T follicular helper cell (primary cell): ENCODE measurements at places on chromosomes 1 and 21.
A peak's percentile ranks its signal among the peaks of the same experiment; 100 is the strongest.

DNA sequence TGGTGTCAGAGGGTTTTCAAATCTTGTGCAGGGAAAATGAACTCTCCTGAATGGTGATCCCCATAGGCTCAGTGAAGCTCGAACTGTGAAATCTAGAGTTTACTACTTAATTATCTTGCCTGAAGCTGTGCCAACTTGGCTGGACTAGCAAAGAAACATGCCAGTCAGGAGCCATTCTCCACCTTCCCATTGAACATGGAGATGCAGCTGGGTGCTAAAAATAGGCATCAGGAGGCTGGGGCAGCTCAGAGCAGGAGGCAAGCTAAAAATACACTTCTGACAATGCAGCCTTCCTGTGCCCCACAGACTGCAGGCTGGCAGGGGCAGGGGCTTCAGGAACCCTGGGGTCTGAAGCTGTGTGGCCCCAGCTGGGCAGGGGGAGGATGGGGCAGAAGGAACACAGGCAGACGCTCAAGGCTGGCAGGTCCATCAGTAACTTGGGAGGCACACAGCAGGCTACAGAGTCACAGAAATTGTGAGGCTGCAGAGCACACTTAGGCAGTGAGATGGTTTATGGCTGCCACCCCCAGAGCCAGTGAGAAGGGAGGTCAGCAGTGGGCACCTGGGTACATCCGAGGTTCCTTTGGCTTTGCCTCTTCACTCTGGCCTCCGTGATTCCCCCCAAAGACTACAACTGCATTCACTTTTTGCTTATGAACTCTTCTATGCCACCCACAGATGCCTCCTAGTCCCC lies 155.4 kb upstream of the KCND3 start:
- no peak for DNase-seq

DNA sequence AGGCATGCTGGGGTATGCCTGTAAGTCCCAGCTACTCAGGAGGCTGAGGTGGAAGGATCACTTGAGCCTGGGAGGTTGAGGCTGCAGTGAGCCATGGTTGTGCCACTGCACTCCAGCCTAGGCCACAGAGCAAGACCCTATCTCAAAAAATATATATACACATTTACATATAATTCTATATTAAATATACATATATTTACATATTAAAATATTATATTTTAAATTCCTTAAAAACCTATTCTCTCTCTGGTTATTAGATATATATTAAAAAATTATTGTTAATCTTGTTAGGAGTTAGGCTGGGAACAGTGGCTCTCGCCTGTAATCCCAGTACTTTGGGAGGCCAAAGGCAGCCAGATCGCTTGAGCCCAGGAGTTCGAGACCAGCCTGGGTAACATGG lies 22.7 kb downstream of the GLMN start:
- DNase-seq = no peak

DNA sequence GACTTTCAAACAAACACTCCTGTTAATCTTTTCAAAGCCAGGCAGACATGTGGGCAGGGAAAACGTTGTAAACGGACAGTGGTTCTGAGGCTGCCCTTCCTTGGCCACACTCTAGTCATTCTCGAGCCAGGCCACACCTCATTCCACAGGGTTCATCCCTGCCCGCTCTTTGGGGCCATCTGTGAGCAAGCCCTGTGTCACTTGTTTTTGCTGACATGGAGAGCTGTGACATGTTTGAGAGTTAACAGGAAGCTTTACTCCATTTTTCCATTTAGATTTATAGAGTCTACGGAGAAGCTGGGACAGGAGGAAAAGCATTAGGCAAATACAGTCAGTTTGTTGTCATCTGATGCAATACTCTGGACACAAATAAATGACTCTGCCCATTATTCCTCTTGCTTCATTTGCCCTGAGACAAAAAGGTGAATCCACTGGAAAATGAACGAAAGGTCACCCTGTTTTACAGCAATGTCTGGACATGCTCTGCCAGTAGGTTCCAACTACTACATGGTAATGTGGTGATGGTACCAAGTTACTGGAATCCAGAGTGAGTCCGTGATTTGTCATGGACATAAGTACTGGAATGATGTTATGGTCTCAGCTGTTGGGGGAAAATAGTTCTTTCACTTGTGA lies 126.9 kb downstream of the CLIC6 start:
- no peak for DNase-seq

DNA sequence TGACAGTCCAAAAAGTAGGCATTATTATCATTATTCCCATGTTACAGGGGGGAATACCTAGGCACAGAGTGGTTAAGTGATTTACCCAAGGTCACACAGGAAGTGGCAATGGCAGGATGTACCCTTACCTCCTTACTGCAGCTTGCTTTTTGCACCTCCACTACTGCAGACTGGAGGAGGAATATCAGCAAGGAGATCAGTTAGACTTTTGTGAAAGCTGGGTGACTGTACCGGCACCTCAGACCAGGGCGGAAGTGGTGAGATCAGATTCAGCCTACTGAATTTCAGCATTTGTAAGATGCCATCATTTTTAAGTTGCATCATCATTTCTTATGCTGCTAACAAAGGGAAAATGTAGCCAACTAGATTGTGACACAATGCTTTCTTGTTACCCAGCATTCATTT lies 4.5 kb downstream of the ADARB1 start:
- DNase-seq = peak; percentile 71

DNA sequence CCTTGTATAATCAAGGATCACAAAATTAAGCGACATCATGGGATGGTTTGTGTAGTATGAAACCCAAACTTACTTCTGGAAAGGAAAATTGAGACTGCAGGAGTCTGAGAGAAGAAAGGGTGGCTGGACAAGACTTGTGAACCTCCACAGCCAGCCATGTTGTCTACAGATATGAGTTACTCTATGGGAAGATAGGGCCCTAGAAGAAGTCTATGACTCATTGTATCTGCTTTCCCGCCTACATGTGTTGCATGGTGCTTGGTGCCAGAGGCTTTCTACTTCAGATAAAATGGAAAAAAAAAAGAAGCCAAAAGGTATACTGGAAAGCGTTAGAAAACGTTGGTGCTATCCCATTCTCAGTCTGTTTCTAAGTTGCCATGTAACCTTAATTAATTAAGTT lies 18.7 kb upstream of the OR6N2 start:
- DNase-seq = no peak

DNA sequence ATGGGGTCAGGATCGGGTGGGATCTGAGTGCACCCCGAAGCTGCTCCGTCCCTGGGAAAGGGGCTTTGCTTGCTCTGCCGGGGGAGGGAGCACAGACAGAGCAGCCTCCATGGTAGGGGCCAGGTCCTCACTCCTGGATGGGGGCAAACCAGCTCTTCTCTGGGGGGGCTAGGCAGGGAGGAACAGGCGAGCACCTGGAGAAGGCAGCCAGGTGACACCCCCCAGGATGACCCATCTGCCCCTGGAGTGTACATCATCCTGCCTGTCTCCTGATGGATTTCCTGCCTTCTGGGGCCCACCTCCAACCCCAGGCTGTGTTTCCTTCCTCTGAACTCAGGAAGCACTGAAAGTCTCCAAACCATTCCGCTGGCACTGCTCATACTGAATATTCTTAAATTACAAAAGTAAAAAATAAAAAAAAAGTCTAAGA lies 248.0 kb downstream of the RHOU start:
- DNase-seq = no peak

DNA sequence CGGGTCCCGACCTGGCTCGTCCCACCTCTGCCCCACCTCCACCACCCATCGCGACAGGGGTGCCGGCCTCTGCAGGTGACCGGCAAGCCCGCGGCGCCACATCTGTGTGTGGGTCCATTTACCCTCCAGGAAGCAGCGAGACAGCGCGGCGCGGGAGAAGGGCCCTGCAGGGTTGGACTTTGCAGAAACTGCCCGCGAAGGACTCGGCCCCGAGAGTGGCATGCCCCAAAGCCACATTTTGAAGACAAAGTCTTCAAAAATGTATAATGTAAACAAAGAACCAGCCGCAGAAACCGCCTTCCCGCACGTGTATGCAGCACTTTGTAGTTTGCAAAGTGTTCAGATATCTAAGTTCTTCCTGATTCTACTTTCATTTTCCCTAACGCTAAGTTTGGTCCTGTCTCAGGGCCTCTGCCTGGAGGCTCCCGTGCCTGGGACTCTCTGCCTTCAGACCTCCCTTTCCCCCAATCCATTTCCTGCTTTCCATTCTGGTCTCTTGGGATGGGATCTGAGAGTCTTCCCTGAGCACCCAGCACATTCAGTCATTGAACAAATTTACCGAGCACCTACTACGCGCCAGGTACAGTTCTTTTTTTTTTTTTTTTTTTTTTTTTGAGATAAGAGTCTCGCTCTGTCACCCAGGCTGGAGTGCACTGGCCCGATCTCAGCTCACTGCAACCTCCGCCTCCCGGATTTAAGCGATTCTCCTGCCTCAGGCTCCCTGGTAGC lies 524 bp upstream of the TMCO4 start:
- peak; percentile 3 for DNase-seq

DNA sequence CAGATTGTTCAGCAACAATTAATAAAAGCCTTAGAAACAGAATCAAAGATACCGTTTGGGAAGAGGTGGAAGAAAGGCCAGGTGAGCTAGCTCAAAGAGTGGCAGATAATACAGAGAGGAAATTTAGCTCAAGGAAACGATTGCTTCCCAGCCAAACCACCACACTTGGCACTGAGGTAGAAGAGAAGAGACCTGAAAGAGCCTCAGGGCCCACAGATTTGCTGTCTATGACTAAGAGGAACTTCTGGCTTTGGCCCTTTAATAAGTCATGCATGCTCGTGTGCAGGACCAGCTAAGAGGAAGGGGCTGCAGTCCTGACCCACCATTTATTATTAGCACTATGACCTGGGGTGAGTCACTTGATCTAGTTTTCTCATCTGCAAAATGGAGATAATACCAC lies 72.8 kb upstream of the BCL10 start:
- DNase-seq = no peak

- no peak for DNase-seq
These were observed 18.4 kb upstream of the TNFRSF1B start for GRCh38 chr1:12148160-12148957.

GRCh38 chr1:19113697-19114092 lies 96.4 kb downstream of the UBR4 start:
- peak; percentile 4 for DNase-seq

DNA sequence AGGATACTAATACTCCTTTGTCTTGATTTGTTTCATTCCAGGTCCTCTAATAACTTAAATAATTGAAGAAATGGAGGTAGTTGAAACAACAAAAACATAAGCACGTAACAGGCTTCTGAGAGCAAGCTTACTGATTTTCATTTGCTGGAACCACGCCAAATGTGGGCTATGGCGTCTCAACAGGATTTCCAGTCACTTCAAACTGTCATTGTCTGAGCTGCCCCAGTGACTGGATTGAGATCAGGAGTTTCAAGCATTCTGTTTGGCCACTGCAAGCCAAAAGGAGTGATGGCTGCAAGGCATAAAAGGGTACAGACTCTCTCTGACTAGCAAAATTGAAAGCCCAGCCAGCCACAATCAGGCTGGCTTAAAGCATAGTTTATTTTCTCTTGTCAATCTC lies 289.9 kb downstream of the DPYD start:
- DNase-seq = no peak
